ENCODE measurements at places on chromosomes 7 and 10. TPM values are rescaled to one million over a fixed set of nuclear protein-coding genes. Genes with fewer than 3 reads are reported as not detected.

GRCh38 chr7:91553410-91553895, 289.2 kb downstream of the FZD1 start:
- ATAC-seq = no peak

DNA sequence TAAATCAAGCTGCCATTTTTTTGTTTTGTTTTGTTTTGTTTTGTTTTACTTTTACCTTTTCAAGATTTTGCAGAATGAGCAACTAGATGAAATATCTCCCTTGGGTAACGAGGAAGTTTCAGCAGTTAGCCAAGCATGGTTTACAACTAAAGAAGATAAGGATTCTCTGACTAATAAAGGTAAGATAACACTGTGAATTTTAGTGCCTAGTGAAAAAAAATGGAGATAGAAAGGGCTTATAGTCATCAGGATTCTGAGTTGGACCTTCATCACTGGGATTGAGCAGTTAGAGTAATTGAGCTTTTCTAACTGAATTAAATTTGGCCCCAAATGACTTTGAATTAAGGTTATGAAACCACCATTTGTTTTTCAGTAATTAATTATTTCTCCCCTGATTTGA, 21.2 kb downstream of the DMTF1 start:
- ATAC-seq = no peak

GRCh38 chr10:33153968-33154327, 180.5 kb downstream of the NRP1 start:
- ATAC-seq = no peak

The TMEM130 gene
- 30.9 TPM for total RNA-seq

All from motor neuron (in vitro differentiated cells).